Mesenchymal stem cell (in vitro differentiated cells and primary cell): ENCODE measurements at places on chromosomes 5 and 9.

DNA sequence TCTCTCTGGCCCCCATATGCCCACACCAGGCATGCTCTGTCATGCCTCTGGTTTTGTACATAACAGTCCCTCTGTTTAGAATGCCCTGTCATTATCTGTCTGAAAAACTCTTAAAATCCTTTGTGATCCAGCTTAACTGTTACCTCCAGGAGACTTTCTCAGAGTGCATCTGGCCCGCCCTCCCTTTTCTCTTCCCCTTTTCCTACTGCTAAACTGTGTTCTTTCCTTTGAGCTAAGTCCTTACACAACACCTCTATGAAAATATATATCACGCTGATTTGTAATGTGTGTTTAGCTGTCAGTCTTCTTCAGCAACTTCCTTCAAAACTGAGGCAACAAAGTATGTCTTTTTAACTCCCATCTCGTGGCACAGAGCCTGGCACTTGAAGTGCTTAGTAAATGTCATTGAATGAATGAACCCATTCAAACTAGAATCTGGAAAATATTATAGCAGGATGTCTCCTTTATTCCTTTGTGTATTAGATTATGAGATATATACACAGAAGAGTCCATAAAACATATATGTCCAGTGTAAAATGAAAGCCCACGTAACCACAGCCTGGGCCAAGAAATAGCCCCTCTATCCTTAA lies 166.2 kb upstream of the KLF9 start:
- no peak for DNase-seq

GRCh38 chr9:114125476-114126013 lies 26.5 kb upstream of the KIF12 start:
- no peak for DNase-seq

GRCh38 chr5:176175101-176175852 lies 62.9 kb upstream of the SIMC1 start:
- no peak for DNase-seq

- no peak for DNase-seq
Measured at GRCh38 chr9:13127131-13127530, 152.4 kb downstream of the MPDZ start.

DNA sequence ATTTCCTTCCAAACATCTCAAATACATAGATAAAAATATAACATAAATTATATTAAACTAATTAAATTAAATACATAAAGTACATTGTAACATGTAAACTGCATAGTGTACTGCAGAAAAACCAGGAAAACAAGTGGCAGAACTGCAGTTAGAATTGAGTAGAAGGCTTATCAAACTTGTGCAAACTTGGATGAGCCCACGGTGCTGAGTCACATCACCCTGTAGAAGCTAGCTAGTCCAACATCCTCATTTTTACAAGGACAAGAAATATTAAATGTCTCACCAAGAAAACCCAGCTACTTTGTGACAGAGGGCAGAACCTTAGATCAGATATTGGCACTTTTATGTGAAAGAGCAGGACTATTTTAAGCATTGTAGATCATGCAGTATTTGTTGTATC lies 807.9 kb upstream of the NUDT12 start:
- DNase-seq: peak; percentile 19
